Body of pancreas (tissue), 4 donors: ENCODE measurements at places on chromosomes 4 and X. TPM values are rescaled to one million over a fixed set of nuclear protein-coding genes. Genes with fewer than 3 reads are reported as not detected.

Gene EDA
- 4.0 TPM for total RNA-seq

Gene COX7B2
- not detected for total RNA-seq

Gene EXOC1
- 16.9 TPM for total RNA-seq

Gene CLTRN
- total RNA-seq = 1.6 TPM

Gene LPAR4
- total RNA-seq = not detected

Gene SLC25A6
- 338 TPM for total RNA-seq

- no peaks in the 10 kb centered on the region for H3K36me3 ChIP-seq
- H3K27ac ChIP-seq = peak overlapping the region; percentile 87
- peaks cover 6% of the 10 kb centered on the region for H3K4me1 ChIP-seq
- H3K4me3 ChIP-seq = peak overlapping the region; percentile 39
- H3K27me3 ChIP-seq = no peaks in the 10 kb centered on the region
These were observed 819 bp downstream of the PDLIM3 start for GRCh38 chr4:185534511-185534865.

- H3K4me1 ChIP-seq = peaks cover 9% of the 10 kb centered on the region
- no peaks in the 10 kb centered on the region for H3K36me3 ChIP-seq
- DNase-seq = no peak
- H3K4me3 ChIP-seq = no peak overlapping the region
- H3K27ac ChIP-seq = no peak overlapping the region
These were observed 7.5 kb downstream of the IL13RA1 start for GRCh38 chrX:118734909-118735308.

- H3K27ac ChIP-seq = no peak overlapping the region
- H3K4me1 ChIP-seq = peaks cover 12% of the 10 kb centered on the region
- no peaks in the 10 kb centered on the region for H3K36me3 ChIP-seq
- no peaks in the 10 kb centered on the region for H3K27me3 ChIP-seq
- DNase-seq = peak; percentile 3
These were observed 23.3 kb downstream of the RGS12 start for GRCh38 chr4:3316146-3316545.

GRCh38 chrX:6225911-6226595, 2.6 kb downstream of the NLGN4X start:
- H3K27ac ChIP-seq = no peak overlapping the region
- no peak overlapping the region for H3K4me3 ChIP-seq
- H3K27me3 ChIP-seq = no peaks in the 10 kb centered on the region
- no peaks in the 10 kb centered on the region for H3K36me3 ChIP-seq

- H3K27ac ChIP-seq = no peak overlapping the region
- no peak overlapping the region for H3K4me3 ChIP-seq
- H3K27me3 ChIP-seq = no peaks in the 10 kb centered on the region
- DNase-seq = no peak
- no peaks in the 10 kb centered on the region for H3K36me3 ChIP-seq
These were observed 279.0 kb upstream of the VCX3A start for GRCh38 chrX:6813836-6814370.
